Activated T-helper 9 cell treated with anti-CD3 and anti-CD28 coated beads, Interleukin-2, amount 50 U/mL, for 16 hours (primary cell): ENCODE measurements at places on chromosomes 3 and 15.

- no peak for DNase-seq
These were observed 141.4 kb upstream of the TOPAZ1 start for GRCh38 chr3:44100298-44100695.

DNA sequence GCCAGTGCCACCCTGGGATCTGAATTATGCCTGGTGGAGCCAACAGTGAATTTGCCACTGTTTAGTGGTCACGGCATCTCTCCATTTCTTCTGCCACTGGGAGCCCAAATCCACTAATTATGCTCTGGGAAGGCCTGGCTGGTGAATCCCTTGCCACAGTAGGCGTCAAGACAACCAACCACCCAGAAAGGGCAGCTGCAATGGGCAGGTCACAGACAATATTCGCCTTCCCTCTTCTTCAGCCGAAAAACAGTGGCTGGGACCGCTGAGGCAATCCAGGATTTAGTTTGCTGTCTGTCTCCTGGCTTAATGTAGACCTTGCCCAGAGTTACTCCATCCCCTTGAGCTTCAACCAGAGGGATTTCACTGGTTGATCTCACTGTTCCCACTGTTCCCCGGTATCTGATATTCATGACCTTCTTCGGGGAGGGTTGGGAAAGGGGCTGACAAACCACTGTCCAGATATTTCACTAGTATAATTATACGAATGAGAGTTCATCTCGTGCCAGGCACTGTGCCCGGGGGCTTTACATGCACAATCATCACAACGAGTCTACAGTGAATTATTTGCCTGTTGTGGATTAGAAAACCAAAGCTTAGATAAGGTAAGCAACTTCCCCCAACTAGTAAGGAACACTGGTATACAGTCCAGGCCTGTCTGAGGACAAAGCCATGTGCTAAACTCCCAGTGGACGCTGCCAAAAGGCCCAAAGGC lies 49.9 kb upstream of the RAB6B start:
- DNase-seq, result no peak

DNA sequence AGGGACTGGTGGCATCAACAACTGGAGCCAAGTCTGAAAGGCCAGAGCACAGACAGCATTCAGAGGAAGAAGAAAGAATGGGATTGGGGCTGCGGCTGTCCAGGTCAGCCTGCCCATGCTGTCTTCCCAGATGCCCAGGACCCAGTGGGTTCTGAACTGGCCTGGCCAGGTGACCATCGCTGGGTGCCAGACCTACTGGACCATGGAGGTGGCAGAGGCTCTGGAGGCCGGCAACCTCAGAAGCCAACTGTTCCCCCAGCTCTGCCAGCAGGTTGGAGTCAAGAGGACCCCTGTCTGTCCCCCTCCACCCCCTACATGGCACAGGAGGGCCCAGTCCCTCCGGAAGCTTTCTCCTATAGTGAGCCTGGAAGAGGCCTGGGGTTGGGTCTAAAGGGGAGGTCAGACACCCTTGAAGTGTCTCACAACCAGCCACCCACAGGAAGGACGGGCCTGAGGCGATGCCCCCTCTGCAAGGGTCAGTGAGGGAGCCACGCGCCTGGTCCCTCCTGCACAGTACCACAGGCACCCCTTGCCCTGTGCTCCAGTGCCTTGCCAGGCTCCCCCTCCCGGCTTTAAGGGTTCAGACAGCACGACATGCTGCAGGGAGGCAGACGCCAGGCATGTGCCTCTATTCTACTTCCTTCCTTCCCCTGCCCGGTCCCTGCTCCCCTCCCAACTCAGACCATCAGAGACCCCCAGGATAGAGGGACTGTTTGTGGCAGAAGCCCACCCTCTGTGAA lies 43.2 kb downstream of the DNAH1 start:
- no peak for DNase-seq

DNA sequence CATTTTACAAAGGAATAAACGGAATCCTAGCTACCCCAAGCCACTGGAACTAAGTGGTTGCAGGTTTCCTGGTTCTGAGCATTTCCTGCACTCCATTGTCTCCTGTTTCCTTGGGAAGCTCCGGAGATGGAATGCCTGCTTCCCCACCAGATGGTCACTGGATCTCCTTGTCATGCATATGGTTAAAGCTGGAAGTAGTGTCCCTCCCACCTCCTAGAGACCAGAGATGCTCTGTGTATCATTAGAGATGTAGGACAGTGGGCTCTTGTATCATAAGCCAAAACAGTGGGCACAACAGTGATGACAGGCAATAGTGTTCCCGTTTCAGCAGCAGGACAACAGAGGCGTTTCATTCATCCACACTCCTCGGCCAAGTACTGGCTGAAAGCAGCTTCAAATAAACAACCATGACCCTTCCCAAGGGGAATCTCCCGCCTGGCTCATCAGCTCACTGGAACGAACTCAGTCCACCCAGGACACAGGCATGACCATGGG lies 136.2 kb upstream of the EIF1B start:
- no peak for DNase-seq

DNA sequence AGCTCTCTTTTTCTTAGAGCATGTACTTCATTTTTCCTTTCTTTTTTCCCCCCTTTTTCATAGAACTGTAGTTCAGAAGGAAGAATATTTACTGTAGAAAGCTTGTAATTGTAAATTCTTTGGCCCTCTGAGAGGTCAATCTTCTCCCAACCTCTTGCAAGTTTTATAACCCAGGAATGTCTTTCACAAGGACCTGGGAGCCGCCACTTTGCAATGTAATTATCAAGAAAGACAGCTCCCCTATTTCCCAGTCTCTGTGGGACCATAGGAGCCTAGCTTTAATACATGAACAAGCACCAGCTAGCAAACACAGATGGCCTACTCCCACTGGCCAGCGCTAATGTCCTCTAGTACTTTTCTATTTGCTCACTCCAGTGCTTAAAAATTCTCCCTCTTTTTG lies 51.4 kb downstream of the NFKBIZ start:
- no peak for DNase-seq

- DNase-seq, result no peak
These were observed 69.3 kb upstream of the RPL35A start for GRCh38 chr3:197880491-197881269.

DNA sequence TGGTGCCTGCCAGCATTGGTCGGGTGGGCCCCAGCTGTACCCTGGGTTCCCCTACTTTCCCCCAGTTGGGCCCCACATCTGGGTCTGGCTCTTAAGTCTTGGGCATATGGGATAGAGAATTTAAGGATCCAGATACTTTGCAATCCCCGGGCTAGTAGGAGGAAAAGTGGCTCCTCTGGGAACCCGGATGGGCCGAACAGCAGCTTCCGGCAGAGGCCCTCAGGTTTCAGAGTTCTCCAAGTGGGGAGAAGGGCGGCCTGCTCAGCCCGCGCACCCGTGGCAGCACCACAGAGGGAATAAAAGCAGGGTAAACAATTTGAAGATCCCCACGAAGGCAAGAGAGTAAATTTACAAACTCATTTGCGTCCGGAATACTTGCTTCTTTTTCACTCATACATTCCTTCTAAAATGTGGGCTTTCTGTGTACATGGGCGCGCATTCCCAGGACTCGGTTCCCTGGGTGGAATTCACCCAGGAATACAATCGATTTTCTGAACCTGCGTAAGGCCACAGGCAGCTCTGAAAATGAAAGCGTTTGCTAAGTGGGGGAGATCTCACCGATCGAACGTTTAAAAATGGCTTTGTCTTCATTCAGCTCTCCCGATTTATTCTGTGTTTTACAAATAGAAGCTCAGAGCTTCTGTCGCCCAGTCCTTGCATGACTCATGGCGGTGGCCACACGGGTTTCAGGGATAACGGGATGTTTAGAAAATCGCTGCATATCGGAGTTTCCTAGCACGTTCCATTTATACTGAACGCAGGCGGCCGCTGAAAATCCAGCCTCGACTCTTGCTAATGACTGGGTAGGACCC lies 74.0 kb upstream of the POLG start:
- no peak for DNase-seq

GRCh38 chr15:79007066-79007465 lies 62.2 kb upstream of the CTSH start:
- no peak for DNase-seq

- DNase-seq, result no peak
These were observed 440.3 kb upstream of the DPH6 start for GRCh38 chr15:35986191-35986721.

GRCh38 chr15:88982946-88983342 lies 69.8 kb upstream of the MFGE8 start:
- DNase-seq, result no peak

DNA sequence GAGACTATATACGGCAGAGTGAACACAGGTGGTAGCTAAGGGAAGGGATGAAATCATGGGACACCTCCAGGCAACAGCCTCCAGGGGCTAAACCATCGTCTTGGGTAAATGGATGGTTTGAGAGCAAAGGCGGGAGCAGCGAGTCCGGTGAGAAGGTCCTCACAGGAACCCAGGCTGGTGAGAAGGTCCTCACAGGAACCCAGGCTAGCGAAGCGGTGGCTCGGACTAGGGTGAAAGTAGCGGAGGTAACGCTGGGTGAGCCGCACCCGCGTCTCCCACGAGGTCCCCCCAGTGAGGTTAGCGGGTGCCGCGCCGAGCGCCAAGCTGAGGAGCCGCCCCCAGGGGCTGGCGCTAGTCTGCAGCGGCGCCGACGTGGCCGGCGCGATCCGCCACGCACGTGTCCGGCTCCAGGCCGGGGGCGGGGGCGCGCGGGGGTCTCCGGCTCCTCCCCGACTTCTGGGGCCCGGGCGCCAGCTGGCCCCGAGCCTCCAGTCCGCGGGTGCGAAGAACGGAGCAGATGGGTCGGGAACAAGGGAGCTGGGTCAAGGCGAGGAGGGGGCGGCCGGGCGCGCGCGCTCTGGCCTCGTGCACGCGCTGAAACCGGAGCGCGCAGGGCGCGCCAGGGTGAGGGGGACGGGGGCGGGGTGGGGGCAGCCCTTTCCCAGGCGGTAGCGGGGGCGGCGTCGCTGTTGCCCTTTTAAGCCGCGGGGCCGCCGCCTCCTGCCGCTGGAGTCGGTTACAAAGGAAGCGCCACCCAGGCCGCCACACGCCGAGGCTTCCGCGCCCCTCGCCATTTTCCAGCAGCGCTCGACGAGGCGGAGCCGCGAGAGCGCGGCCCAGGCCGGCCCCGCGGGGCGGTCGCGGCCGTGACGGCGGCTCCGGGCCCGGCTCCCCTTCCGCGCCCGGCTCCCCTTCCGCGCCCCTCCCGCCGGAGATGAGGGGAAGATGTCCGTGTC lies at the start of gene UBE2Q2:
Gene UBE2Q2 (plus strand): TSS at position 726 of the 956 bp plus-strand sequence. CDS start 220 bp downstream, at position 946.
- DNase-seq, result peak; percentile 70

DNA sequence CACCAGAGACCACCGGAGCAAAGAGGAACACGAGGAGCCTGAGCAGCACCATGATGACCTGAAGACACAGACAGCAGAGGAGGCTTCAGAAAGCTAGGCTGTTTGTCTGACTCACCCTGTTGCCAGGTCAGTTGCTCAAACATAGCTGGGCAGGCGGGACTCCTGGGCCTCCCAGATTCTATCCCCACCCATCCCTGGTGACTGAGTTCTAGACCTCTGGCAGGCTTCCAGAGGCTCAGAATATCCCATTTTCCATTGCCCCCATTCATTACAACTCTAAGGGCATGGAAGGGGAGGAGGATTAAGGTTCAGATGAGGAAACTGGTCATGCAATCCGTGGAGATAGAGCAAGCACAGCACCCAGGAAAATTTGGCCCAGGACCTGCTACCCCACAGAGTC lies at the start of gene CDHR4:
Gene CDHR4 (minus strand): TSS at position 113 of the 400 bp plus-strand sequence. CDS start 61 bp downstream, at position 52.
- DNase-seq, result no peak

- no peak for DNase-seq
These were observed 36.3 kb downstream of the STAC start for GRCh38 chr3:36416599-36416998.

DNA sequence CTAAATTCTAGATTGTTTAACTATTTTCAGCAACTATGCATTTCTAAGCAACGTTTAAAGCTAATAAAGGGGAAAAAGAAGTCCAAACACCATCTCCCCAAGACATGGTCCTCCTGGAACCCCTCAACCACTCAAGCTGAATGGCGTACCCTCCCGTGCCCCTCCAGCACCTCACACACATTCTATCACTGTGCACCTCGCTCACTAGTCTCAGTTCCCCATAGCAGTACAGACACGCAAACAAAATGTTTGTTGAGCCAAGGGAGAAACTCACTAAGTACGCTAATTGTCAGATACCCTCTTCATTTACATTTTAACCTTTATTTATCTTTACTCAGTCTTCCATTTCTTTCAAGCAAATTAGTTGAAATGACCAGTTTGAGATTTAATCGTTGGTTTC lies 48.8 kb downstream of the ACAP2 start:
- no peak for DNase-seq

GRCh38 chr3:29247088-29247745 lies 33.7 kb upstream of the RBMS3 start:
- no peak for DNase-seq

GRCh38 chr3:45939341-45939771 lies 3.9 kb upstream of the CXCR6 start:
- no peak for DNase-seq

DNA sequence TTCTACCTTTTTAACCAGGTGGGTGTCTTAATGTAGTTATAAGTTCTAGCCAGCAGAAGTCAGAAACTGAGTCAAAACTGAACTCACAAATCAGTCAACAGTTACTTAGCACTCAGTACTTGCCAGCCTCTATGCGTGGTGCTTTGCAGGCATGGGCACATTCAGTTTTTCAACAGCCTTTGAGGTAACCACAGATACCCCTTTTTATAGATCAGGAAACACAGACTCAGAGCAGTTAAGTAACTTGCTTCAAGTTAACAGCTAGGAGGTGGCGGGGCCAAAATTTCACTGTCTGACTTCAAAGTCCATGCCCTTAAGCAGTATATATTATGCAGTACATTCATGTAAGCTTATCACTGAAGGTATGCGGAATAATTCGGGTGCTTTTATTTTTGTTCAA lies 139.4 kb downstream of the FHIT start:
- DNase-seq, result no peak
